ENCODE measurements at places on chromosomes 3 and 15.
A peak's percentile ranks its signal among the peaks of the same experiment; 100 is the strongest.

DNA sequence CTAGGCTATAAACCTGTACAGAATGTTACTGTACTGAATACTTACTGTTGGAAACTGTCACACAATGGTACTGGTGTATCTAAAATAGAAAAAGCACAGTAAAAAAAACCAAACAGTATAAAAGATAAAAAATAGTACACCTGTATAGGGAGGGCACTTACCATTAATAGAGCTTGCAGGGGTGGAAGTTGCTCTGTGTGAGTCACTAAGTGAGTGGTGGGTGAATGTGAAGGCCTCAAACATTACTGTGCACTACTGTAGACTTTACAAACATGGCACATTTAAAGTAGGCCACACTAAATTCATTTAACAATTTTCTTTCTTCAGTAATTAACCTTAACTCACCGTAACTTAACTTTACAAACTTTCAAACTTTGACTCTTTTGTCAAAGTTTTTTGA is 22.0 kb downstream of the B3GALNT1 start:
- DNase-seq = no peak

DNA sequence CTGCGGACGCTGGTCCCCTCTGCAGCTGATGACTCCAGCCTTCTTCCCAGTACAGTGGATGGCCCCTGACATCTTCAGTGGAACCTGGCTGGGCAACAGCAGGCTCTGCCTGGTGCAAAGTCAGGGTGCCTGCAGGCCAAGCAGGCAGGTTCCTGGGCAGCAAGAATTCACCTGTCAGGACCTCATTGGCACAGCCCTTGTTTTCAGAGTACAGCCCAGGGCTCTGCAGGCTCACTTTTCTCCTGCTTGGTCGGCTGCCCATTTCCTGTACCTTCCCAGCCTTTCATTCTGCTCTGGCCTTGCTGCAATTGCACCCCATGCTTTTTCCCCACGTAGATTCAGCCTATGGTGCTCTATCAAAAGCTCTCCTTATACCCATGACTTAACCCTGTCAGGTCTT is 56.0 kb downstream of the LRTM1 start:
- no peak for DNase-seq

- no peak for DNase-seq
These were observed 107.8 kb downstream of the ZIC4 start for GRCh38 chr3:147298511-147298982.

DNA sequence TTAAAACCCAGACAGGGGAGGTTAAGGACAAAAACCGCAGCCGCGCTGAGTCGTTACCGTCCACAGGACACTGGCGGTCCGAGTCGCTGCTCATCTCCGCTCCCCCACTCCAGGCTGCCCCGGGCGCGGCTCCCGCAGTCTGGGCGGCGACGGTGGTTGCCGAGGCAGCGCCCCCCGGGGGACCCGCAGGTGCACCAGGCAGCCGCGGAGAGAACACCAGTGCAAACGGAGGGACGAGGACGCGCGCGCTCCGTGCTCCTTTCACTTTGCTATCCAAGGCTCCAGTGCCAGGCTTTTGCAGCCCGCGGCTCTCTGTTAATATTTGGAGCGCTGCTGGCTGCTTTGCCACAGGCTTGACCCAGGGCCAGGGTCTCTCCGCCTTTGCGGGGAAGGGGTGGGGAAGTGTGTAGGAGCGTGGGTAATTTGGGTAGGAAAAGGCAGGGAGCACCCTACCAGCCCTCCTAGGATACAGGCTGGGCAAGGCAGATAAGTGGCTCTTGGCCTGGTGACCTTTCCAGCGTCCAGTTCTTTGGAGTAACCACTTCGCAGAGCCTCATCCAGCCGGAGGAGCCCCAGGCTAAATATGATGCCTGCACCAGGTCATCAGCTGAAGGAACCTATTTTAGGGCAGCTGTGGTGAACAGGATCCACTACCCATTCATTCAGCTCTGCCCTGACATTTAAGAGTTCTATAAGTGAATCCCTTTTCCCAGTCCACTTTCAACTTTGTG is at the start of gene GADL1:
Gene GADL1, minus strand, starts transcription at position 141 of the 731 bp plus-strand sequence. Its CDS starts 47 bp downstream, at position 94.
- peak; percentile 54 for DNase-seq

Measured in NCI-H748 treated with DMSO at 0.1 percent for 48 hours (cell line).